ENCODE measurements at places on chromosomes 4 and X. TPM values are rescaled to one million over a fixed set of nuclear protein-coding genes. Genes with fewer than 3 reads are reported as not detected.

GRCh38 chrX:113473418-113473817, 632.8 kb upstream of the AMOT start:
- DNase-seq: peak; percentile 16

DNA sequence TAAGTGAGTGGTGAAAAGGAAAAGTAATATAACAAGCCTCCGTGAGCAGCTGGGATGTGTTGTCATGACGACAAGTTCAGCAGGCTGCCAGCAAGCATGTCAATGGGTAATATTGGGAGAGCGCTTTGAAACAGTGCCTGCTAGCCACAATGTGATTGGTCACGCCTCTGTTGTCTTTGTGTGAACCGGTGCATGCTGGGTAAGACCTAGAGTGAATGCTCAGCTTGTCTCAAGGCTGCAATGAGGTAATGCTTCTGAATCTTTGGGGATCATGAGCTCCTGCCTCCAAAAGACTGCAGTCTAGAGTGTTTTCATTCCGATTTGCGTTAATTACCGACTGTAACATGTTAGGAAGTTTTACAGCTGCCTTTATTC, 54.9 kb downstream of the STOX2 start:
- no peak for DNase-seq

DNA sequence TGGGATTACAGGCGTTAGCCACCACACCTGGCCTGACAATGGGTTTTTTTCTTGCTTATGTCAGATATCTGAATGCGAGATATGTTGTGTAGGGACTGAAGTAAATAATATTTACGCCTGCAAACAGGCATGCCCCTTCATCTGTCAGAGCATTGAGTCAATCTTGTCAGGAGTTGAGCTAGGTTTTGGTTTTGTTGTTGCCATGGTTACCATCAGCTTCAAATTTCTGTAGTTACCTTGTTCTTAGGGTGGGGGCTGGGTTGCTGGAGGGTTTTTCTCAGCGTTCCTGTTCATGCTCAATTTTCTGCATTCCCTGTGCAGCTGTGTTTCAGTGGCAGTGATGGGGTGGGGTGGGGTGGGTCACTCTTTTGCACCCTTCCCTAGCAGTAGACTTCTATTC, 14.5 kb downstream of the MRPL1 start:
- DNase-seq: no peak

GRCh38 chr4:184850431-184851199, 24.8 kb upstream of the ACSL1 start:
- no peak for DNase-seq

Gene SEC31A
- 523 TPM for total RNA-seq

- DNase-seq: no peak
Measured at GRCh38 chr4:124409044-124409443, 303.5 kb downstream of the ANKRD50 start.

Gene AFM
- total RNA-seq: not detected

DNA sequence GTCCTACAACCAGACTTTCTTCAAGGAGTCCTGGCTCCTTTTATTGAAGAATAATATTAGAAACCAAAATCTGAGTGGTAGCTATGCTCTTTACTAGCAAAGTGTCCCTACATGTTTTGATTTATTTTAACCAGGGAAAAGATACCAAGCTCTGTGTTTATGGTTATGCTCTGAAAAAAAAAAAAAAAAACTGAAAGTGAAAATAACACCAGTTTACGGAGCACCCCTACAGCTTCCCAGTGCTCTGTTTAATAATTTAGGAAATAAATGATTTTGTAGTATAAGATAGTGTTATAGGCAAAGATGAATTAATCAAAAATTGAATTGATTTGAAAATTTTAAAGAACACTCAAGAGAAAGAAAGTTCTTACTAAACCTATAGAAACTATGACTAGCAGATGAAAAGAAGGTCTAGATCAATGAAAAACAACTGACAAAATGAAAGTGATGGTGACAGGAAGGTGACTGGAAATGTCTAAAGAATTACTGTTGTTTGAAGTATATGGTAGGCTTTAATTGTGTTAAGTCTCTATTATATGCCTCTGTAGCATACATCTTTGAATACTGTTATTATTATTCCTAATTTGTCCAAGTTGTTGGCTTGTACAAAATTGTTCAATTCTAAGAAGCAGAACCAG, 1698.4 kb upstream of the PCDH10 start:
- no peak for DNase-seq

GRCh38 chrX:132271311-132271778, 52.1 kb upstream of the RAP2C start:
- peak; percentile 57 for DNase-seq
